ENCODE measurements at places on chromosomes 12 and 14.

GRCh38 chr12:76706761-76707160, 57.2 kb upstream of the ZDHHC17 start:
- DNase-seq = no peak

DNA sequence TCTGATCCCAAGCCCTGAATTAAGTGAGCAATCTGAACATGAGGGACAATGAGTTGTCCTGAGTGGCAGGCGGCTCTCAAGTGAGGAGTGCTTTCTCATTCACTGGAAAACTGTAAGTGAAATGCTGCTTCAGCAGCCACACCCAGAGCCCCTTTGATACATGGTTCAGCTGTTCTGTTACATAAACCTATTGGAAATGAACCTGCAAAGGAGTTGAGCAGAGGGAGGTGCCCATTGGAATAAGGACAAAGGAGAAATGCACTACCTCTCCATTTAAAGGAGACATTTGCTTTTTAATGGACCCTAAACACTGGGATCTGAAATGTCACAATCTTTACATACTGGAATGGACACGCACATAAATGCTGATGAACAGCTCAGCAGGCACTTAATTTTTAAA, 169.9 kb downstream of the CACNA1C start:
- DNase-seq = no peak

- no peak for DNase-seq
Measured at GRCh38 chr14:21343035-21343794, 40.6 kb downstream of the SUPT16H start.

DNA sequence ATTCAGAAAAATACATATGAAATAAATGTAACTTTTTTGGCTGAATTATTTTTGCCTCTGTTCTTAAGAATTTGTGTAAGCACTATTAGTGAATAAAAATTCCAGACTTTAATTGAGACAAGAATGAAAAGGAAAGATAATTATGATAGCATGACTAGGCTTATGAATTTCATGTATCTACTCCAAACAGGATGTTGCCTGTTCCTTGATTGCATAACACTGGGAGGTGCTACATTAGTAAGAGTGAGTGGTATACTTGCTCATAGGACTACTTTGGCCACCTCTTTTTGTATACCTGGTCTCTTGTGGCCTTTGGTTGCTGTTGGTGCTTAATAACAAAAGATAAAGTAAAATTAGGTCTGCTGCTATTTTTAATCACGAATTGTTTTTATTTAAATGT, 112.8 kb downstream of the NAV3 start:
- no peak for DNase-seq

- DNase-seq = peak; percentile 48
Measured at GRCh38 chr14:73771848-73772638, 57.9 kb upstream of the PNMA1 start.
